Transverse colon (tissue), 4 donors: ENCODE measurements at places on chromosomes 2 and 18.

- H3K27ac ChIP-seq = no peak overlapping the region
- no peaks in the 10 kb centered on the region for H3K27me3 ChIP-seq
- no peak for DNase-seq
- no peak overlapping the region for H3K4me3 ChIP-seq
- no peaks in the 10 kb centered on the region for H3K36me3 ChIP-seq
Observed at GRCh38 chr2:40095000-40095399, 315.9 kb upstream of the THUMPD2 start.

GRCh38 chr2:58047961-58048360 is 1.4 kb downstream of the VRK2 start:
- no peaks in the 10 kb centered on the region for H3K36me3 ChIP-seq
- H3K27me3 ChIP-seq = no peaks in the 10 kb centered on the region
- H3K4me1 ChIP-seq = no peaks in the 10 kb centered on the region
- H3K4me3 ChIP-seq = no peak overlapping the region
- no peak overlapping the region for H3K27ac ChIP-seq
- DNase-seq = no peak

GRCh38 chr2:160029270-160029628 is 33.2 kb downstream of the PLA2R1 start:
- no peaks in the 10 kb centered on the region for H3K4me1 ChIP-seq
- no peaks in the 10 kb centered on the region for H3K36me3 ChIP-seq
- no peak overlapping the region for H3K27ac ChIP-seq
- H3K27me3 ChIP-seq = no peaks in the 10 kb centered on the region
- DNase-seq = no peak

- H3K36me3 ChIP-seq = no peaks in the 10 kb centered on the region
- no peaks in the 10 kb centered on the region for H3K27me3 ChIP-seq
- H3K4me3 ChIP-seq = no peak overlapping the region
- no peak overlapping the region for H3K27ac ChIP-seq
- no peaks in the 10 kb centered on the region for H3K4me1 ChIP-seq
Observed at GRCh38 chr18:72840109-72840508, 27.7 kb downstream of the NETO1 start.

DNA sequence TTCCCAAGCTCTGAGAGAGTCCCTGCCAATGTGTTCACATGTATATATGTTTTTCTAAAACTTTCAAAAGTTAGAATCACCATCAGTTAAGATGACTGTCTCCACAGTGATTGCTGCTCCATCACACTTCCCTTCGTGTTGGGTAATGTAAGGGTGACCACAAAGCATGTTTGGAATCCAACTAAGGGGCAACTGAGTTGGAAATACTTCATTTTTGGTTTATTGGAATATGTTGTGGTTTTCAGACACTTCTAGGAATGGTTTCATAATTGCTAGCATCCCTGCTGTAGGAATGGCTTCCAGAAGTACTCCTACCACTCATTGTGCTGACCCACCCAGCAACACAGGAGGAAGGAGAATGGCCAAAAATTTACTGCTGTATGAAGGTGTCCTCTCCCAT is 212.5 kb upstream of the GULP1 start:
- no peaks in the 10 kb centered on the region for H3K4me1 ChIP-seq
- no peaks in the 10 kb centered on the region for H3K36me3 ChIP-seq
- DNase-seq = no peak
- no peak overlapping the region for H3K4me3 ChIP-seq
- H3K27me3 ChIP-seq = no peaks in the 10 kb centered on the region
